ENCODE measurements at places on chromosomes 3 and 15.

- DNase-seq: peak; percentile 43
These were observed 176.0 kb upstream of the BCHE start for GRCh38 chr3:166013073-166013679.

DNA sequence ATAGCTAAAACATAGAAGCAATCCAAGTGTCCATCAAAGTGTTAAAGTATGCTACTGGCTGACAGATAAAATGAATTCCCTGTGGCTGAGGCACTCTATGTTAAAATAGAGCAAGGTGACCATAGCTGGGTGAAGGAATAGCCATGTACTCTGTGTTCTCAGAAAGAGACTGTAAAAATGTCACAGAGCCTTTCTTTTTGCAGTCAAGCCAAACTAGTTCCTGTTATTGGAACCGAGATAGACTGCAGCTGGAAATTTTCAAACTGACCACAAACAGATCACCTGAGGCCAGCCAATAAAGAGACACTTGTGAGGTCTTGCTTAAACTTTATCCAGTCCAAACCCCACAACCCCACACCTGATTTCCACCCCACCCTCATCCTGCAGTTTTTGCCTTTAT, 422.8 kb upstream of the NAALADL2 start:
- no peak for DNase-seq

DNA sequence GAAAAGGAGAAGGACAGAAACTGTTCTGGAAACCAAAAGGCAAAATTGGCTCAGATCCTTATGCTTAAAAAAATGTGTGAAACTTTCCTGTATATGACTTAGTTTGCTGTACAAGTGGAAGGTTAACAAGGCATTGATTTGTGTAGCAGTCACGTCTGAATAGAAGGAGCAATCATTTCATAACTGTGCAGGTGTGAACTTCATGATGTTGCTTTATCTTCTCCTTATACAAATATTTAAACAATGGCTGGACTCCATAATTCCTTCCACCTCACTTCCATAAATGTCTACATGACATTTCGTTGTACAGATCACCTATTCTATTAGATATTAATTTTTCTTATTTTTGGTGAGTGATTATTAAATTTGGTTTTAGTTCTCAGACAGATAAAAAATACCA, 382.7 kb upstream of the NPAP1 start:
- DNase-seq: no peak

- DNase-seq: peak; percentile 87
These were observed 26.4 kb upstream of the TNFAIP8L3 start for GRCh38 chr15:51121118-51121517.

DNA sequence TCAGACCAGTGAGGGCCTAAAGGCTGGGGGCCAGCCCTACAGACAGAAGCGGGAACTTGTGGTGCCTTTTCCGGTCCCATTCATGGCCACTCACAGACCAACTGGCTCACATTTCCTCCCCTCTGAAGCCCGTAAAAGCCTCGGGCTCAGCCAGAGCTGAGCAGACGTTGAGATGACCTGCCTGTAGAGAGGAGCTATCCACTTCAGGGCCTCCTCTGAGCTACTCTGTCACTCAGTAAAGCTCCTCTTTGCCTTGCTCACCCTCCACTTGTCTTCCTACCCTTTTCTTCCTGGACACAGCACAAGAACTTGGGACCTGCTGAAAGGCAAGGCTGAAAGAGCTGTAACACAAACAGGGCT, 53.5 kb downstream of the SLMAP start:
- DNase-seq: no peak

DNA sequence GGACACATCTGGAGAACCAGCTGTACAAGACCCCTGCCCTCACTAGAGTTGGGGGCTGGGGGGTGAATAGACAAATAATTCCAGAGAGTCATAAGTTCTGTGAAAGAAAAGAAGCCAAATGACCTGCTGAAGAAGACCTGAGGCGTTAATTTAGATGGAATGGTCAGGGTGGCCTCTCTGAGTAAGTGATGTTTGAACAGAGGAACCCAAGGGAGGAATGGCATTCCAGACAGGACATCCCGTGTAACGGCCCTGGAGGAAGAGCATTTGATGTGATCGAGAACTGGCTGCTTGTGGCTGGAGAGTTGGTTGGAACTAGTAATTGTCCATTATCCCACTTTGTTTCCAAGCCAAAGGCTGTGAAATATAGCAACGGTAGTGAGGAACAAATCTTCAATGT, 1.7 kb downstream of the NR2C2 start:
- DNase-seq: no peak

GRCh38 chr15:84749111-84749991, 959 bp downstream of the ZNF592 start:
- peak; percentile 17 for DNase-seq

- DNase-seq: no peak
These were observed 168.5 kb upstream of the DCBLD2 start for GRCh38 chr3:99069973-99070372.

DNA sequence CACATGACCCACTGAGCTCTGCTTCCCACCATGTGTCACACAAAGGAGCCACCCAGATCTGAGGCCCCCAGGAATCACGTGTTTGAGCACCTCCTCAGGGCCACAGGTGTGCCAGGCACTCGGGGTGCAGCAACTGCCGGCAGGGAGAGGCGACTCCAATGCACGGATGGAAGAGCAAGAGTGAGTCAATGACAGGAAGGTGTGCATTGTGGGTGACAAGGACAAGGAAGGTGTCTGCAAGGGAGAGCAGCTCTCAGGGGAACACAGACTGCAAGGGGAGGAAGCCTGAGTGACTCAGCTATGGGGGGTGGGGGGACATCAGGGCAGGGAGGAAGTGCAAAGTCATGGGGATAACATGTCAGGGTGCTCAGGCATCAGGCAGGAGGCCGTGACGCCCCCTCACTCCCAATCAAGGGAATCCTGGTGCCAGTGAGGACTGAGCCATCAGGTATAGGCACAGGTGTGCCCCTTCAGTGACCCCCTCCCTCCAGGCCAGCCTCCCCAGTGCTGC, 67.4 kb downstream of the NUP210 start:
- peak; percentile 76 for DNase-seq

GRCh38 chr3:54347060-54347459, 224.7 kb downstream of the CACNA2D3 start:
- DNase-seq: no peak
